Pancreas (tissue), 10 donors: ENCODE measurements at places on chromosomes 2 and 18.

DNA sequence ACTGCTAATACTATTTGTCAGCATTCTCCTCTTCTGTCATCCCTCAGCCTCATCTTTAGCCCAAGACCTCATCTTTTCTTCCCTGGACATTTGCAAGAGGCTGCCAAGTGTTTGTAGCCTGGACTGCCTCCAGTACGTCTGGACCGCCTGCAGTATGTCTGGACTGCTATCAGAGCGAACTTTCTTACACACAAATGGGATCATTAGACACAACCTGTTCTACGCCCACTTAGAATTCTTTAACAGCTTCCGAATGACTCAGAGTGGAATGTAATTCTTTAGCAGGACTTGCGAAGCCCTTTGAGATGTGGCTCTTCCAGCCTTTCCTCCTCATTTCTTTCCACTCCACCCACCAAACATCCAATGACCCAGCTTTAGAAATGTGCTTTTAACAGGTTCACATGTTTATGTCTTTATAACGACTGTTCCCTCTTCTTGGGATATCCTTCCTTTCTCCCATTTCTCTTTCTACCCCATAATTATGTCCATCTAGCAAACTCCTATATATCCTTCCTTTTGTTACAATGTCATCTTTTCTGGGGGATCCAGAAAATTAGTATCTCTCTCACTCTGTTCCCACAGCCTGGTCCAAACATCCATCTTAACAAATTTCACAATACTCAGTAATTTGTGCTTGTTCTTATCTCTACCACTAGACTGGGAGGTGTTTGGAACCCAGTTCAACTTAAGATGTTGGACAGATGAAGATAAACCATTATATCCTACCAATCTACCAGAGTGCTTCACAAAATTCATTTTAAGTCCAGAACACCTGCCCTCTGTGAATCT, 171.3 kb upstream of the PGAP1 start:
- DNase-seq = no peak

DNA sequence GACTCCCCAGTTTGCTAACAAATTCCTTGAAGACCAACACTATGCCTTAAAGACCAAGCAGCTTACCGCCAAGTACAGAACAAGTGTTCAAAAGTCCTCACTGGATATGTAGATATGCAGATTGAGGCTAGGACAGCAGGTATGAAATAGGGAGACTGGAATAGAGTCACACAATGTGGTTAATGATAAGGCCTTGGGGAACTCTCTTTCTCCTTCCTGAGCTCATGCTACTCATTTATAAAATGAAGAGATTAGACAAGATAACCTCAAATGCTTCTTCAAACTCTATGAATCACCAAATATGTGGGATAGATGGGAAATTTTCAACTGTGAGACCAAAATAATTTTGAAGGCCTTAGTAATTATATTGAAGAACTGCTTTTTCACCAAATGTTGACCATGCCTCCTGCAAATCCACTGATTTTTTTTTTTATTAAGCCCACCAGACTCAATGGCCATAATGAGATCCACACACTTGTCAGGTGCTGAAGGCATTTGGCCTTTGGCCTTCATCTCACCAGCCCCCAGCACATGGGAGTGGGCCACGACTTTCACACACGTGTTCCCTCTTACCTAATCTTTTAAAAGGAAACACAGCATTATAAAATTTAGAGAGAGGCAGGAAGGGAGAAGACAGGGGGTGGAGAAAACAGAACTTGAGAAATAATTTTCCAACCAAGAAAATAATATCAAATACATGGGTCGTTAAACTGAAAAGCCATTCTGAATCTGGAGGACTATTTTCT, 181.5 kb downstream of the EN1 start:
- no peak for DNase-seq

GRCh38 chr18:74745633-74746403, 148.1 kb downstream of the ZNF407 start:
- DNase-seq = no peak

- DNase-seq = no peak
Measured at GRCh38 chr2:37318401-37318800, 6.2 kb downstream of the PRKD3 start.

- DNase-seq = no peak
Measured at GRCh38 chr2:54079331-54079730, 36.1 kb upstream of the ACYP2 start.
